ENCODE measurements at places on chromosomes 16 and 17.

DNA sequence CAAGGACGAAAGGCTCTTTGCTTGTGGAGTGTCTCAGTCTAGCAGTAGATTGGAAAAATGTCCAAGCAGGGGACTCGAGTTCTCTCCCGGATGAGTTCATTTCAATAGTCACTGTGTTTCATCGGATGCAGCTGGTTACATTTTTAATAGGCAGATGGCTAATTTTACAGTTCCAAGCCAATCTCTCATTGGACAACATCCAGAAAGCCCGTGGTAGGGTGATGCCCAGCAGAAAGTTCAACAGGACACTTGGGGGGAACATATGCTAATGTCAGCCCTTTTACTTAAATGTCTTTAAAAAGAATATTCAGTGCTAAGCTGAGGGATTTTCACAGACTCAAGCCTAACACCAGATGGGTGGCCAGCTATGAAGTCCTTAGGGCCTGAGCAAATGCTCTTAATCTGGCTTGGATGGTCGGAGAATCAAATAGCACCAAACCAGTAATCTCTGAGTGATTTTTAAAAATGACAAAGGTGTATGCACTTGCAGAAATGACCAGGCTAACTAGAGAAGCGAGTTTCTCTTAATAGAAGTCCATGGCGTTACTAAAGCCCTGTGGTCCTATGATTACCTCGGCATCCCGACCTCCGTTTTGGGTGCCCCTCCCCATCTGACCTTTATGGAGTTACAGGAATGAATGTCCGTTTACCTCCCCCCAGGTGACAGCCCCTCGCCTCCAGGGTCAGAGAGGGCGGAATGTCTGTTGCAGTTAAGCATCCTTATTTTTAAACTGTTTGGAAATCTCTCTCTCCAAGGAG lies 289.2 kb upstream of the SALL1 start:
- DNase-seq: no peak

DNA sequence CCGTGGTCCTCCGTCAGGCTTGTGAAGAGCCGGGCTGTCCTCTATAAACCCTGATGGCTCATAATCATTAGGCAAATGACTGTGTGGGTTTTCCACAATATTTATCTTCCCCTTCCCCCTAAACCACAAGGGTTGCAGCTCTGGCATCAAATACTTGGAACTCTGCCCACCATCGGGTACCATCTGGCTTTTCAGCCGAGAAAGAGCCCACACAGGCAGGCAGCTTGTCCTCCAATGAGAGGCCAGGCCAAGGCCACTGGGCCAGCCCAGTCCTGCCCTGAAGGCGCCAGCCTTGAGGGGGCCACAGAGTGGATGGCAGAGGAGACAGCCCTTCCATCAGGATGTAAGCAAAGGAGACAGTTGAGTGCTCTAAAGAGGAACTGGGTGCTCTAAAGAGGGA lies 31.8 kb upstream of the NAT9 start:
- DNase-seq: no peak

- no peak for DNase-seq
Measured at GRCh38 chr17:43448720-43449469, 34.9 kb upstream of the DHX8 start.

DNA sequence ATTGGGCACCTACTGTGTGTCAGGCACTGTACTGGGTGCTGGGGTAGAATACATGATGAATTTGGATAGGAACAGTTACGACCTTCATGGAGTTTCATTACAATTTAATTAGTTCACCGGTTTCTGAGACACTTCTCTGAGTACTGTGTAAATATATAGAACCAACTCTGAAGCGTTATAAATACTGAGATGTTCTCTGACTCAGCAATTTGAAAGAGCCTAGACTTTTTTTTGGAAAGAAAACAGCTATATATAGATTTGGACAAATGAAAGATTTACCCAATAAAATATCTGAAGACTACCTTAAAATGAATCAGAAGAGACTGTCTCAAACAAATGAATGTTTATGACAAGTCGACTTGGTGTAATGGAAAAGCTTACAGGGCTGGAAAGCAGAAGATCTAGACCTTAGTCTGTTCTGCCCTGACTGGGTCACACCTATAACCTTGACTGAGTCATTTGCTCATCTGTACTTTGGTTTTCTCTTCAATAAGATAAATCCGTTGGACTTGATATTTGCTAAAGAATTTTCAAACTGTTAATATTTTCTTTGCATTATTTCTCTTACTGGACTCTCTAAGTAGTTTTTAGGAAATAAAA lies 4.6 kb upstream of the GAN start:
- DNase-seq: no peak

GRCh38 chr16:57606847-57607501 lies 21.5 kb upstream of the ADGRG1 start:
- no peak for DNase-seq

GRCh38 chr17:8841844-8842243 lies 25.6 kb downstream of the PIK3R6 start:
- DNase-seq: no peak

- no peak for DNase-seq
Measured at GRCh38 chr17:44864831-44865230, 17.1 kb downstream of the HIGD1B start.

DNA sequence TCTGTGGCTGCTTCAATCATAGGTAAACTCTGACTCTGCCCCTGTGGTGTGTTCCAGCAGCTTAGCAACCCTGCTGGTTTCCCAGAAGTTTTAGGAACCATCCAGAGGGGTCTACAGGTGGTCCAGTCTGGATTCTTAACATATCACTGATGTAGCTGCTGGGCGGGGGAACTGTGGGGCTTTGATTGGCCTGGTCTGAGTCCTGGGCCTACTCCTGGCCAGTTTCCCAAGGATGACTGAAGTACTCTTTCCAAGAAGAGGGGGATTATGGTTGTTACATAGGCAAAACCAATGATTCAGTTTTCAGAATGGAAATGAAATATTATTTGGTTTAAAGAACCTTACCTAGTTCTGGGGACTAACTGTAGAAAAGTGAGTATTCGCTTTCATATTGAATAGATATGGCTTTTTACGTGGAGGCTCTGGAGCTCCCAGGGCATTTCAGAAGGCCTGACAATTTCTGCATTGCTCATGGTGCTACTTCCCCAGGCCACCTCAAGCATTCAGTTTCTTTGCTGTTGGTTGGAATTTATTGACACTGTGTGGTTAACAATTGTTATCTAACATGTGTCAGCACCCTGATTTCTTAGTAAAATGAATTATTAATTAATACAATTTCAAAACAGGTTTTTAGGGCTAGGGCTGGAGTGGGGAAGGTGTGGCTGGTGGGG lies 38.4 kb downstream of the EPN2 start:
- no peak for DNase-seq

- DNase-seq: no peak
Measured at GRCh38 chr17:31313982-31314781, at the start of gene EVI2B. Gene EVI2B, minus strand, starts transcription at chr17:31314054. Its CDS starts 8,445 bp downstream, at chr17:31305609.

- peak; percentile 62 for DNase-seq
Measured at GRCh38 chr16:53055541-53056391, 975 bp downstream of the CHD9 start.

- no peak for DNase-seq
Measured at GRCh38 chr17:57355090-57355859, 99.0 kb downstream of the MSI2 start.

- DNase-seq: no peak
Measured at GRCh38 chr17:60094754-60095153, 16.0 kb upstream of the HEATR6 start.

GRCh38 chr16:24152826-24153225 lies 103.3 kb upstream of the CACNG3 start:
- DNase-seq: no peak

- DNase-seq: no peak
Measured at GRCh38 chr16:19153876-19154275, 14.2 kb upstream of the SYT17 start.

DNA sequence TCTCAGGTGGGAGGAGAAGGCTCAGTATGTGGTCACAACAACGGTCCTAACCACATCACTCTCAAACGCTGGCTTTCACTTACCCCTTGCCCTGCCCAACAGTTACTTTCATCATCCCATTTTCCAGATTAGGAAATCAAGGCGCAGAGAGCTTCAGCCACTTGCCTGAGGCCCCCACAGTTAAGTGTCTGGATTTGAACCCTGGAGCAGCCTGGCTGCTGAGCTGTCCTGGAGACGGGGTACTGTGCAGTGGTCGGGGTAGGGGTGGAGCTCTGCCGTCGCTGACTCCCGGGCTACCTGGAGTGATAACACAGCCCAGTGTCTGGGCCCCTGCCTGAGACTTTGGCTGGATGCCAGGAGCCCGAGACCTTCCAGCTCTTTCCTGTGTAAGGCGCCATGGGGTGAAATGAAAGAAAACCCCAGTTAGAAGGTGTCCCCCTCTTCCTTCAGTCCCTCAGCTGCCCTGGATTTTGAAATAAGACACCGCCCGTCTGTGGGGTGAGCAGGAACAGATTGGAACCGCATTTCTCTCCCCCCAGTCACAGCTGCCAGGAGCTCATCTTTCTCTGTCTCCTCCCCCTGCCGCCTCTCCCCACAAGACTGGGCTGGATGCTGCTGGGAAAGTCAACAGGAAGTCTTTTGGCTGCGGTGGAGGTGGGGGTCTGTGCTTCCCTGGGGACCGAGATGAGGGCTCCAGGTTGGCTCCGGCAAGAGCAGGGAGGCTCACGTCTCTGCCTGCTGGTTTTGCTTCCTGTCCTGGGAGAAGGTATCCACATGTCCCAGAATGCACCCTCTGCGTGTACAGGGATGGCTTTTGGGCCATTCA lies 280.2 kb downstream of the SEC14L1 start:
- DNase-seq: peak; percentile 90

GRCh38 chr16:2486645-2487516 lies 12.0 kb downstream of the TBC1D24 start:
- DNase-seq: no peak

- DNase-seq: peak; percentile 59
Measured at GRCh38 chr16:56102183-56102686, 89.1 kb upstream of the GNAO1 start.

- peak; percentile 69 for DNase-seq
Measured at GRCh38 chr16:87581857-87582215, 20.5 kb upstream of the JPH3 start.

DNA sequence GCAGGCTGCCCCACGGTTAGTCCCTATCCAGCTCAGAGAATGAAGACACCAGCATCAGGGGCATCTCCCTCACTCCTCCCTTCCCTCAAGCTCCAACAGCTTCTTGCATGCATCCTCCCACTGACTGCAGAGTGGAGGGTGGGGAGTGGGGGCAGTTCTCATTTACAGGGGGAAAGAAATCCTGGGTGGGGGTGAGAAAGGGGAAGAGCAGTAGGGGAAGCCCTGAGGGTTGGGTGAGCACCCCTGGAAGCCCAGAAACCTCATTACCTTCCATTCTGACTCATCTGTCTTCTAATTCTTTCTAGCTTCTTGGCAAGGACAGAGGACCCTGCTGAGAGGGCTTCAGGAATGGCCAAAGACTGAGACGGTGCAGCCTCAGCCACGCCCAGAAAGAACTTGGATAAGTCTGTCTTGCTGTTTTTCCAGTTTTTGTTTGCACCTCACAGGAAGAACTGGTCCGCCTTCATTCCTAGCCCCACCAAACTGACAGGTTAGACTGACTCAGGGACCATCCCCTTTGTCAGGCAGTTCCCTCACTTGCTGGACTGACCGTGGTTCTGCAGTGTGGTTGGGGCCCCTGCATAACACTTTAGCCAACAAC lies 52.5 kb upstream of the WSB1 start:
- no peak for DNase-seq

DNA sequence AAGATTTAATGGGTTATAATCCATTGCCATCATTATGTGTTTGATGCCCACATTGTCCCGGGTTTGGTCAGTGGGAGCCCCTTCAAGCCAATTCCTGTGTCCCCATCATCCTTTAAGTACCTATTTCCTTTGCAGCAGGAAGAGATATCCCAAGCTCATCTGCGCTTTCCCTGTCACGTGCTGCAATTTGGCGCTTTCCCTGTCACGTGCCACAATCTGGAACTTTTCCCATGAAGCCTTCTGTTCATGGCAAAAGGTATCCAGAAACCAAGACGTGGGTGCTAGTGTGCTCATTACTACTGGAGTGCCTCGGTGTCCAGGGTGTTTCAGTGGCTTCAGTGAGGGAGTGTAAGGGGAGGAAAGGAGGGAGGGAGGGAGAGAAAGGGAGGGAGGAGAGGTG lies 168.5 kb downstream of the NPIPB11 start:
- DNase-seq: no peak

DNA sequence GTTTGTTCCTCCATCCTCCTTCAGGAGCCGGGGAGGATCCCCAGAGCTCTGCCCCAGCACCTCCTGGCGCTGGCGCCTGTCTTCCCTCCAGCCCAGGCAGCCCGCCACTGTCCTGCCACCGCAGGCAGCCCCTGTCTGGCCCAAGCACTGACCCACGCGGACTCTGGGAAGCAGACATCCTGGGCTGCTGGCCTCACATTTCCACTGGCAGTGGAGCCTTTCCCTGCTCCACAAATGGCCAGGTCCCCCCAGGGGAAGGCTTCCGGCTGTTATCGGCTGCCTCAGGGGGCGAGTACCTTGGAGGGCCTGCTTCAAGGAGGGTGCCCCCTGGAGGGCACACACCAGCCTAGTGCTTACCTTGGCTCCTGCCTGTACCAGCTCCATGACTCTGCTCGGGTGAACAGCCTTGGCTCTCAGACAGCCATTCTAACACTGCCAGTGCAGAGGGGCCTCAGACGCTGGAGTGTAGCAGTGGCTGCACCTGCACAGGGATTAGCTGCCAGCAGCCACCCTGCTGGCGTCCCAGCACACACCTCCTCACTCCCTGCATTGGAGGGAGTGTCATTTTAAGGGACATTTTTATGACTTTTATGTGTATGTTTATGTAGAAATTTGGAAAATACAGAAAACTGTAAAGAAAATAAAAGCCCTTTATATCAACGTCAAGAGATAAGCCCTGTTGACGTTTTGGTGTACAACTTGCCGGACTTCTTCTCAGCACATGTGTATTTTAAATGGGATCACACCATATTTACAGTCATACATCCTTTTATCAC lies 21.0 kb downstream of the ACE start:
- DNase-seq: no peak

DNA sequence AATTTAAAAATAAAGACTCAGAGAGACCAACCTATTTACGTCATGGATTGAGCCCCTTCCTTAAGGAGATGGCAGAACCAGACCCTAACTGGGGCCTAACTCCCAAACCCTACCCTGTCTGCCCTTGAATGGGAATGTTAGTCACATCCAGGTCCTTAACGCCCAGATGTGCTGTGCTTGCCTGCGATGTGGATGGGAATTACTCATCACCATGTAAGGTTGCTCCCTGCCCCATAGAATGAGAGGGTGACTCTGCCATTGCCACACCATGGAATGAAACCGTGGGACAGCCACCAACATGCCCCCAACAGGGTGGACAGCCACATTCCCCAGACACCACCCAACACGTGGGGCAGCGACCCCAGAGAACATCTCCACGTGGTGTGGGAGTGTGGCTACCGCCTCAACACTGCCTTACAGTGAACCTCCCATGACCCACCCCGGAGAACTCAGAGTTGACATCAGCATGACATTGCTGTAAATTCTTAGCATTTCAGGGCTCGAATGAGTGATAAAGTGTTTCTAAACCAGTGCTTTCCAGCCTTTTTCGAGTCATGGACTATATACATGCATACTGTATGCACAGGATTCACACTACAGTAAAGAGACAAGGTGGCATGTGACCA lies 31.8 kb downstream of the SCNN1B start:
- no peak for DNase-seq

GRCh38 chr16:2078691-2079090 lies 30.9 kb downstream of the TSC2 start:
- no peak for DNase-seq

- no peak for DNase-seq
Measured at GRCh38 chr16:48246066-48246465, 1.3 kb downstream of the ABCC11 start.

- DNase-seq: peak; percentile 46
Measured at GRCh38 chr17:59093702-59094231, 12.9 kb downstream of the TRIM37 start.
